Germinal center (tissue), 1 donor: ENCODE measurements at places on chromosomes 4 and X.

DNA sequence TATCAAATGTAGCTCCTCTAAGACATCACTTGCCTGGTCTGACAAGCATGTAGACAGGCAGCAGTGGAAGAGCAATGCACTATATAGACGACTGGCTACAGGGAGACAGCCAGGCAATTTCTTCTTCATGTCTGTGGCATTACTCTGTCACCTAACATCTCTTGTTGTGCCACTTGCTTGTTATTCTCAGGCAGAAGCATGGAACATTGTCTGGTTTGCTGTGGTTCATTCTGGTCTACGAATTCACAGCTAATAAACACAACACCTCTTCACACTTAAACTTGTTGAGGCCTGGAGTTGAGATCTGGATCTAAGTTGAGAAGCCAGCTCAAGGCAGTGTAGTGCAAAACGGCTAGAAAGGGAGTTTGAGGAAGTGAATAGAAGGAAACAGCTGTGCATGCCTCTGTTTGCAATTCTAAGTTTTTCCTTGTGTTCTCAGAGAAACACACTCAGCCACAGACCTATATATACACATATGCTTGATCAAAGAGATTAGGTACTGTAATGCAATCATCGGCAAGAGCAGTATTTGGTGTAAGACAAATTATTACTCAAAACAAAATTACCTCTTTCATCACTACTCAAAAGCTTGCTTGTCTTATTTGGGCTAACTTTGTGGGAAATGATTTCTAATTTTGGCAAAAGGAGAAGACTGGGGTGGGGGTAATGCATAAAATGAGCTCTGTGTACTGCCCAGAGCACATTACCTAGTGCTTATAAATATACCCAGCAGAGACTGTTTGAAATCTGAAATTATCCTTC is 243.8 kb downstream of the PPP3CA start:
- peak; percentile 14 for DNase-seq

DNA sequence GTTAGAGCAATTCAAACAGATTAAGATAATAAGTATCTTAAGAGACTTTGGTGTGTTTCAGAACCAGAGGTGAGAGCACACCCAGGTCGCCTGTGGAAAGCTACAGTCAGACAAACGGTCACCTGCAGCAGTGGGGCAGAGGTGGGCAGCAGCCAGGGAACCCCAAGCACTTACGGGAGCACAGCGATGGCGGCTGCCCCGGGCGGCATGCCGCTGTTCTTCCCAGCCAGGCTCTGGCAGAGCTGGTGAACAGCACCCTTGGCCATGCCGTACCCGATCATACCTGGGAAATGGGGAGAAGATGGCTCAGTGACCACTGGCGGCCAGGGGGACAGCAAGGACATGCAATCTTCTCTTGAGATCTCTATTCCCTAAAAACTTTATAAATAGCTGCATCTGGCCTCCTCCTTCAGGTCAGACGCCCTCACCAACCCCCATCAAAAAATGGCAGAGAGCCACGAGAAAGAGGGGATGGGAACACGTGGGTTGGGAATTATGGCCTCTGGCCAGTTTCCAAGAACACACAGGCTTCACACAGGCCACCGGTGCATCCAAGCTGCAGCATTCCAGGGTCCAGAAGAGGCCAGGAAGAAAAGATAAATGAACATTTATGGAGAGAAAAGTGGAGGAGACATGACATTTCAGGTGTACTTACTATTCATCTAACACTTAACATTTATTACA is 19.7 kb downstream of the QDPR start:
- DNase-seq = no peak

DNA sequence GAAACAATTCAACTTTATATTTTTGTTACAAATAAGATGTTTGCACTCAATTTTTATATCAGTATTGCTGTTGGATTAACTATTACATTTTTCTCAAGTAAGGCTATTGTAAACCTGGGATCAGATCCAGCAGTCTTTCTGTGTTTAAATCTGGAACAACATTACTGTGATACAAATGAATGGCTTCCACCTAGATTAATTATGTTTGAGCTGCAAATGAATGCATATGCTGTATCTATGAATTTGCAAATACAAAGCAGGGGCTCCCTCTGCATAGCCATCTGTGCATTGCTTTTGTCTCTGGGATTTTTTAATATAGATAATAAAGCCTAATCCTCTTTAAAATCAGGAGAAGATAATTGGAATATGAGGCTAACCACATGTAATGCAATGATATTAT is 69.8 kb upstream of the NEIL3 start:
- DNase-seq = no peak

DNA sequence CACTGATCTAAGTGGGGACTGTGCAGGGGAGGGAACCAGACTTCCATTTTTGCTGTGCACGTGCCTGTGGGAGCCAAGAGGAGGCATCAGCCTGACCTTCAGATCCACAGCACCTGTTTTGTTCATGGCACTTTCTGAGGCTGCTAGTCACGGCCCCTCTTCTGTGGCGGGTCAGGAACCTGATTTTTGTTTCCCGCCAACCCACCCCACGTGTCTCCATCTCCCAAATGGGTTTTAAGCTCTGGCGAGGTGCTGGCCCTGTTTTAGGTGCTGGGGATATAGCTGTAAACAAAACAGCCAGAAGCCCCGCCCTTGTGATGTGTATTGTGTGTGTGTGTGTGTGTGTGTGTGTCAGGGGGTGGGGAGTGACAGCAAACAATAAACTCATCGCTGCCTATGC is 60.4 kb upstream of the GRPEL1 start:
- no peak for DNase-seq

- DNase-seq = peak; percentile 42
These were observed 26.7 kb downstream of the HTT-AS start for GRCh38 chr4:3047464-3048286.

GRCh38 chrX:149473966-149474365 is 31.1 kb downstream of the IDS start:
- no peak for DNase-seq

DNA sequence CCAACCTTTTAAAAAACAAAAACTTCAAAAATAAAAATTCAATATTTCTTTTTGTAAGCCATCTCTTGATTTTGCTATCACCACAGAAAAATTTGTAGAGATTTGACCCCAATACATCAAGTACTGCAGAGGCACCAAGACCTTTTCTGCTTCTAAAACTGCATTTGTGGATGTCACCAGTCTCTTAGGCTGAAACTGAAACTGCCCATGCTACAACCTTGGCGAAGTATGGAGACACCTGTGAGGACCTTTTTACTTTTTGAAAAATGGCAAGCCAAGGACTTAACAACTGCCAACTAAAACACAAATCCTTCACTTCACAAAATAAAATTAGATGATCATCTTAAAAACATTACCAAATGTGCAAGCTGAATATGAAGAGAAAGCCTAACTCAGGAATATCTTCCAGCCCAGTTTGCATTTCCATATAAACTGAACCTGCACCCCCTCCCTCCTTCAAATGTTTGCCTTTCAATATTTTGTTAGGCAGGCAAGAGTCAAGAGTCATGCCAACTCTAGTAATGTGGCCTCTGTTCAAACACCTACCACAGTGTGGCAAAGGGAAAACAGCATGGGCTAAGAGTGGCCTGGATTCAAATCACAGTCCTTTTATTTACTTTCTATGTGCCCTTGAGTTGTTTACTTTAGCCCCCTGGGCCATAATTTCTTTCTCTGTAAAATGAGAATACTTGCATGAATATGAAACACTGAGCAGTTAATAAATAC is 389.4 kb downstream of the OPHN1 start:
- DNase-seq = no peak

DNA sequence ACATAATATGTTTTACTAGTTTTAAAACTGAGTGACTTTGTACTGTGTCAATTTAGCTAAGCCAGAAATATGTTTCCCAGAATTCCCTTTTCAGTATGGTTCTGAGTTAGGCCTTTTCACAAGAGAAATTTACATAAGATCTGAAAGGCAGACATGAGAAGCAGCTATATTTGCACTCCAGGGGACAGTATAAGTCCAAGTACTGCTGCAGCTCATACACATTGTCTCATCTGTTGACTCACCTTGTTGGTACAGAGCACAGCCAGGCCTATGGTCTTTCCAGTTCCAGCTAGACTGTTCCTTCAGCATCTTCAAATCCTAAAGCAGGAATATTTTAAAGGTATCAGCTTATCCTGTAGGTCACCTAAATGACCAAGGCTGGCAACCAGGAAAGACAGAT is 53.5 kb downstream of the BMP3 start:
- DNase-seq = no peak

- DNase-seq = no peak
These were observed 122.5 kb downstream of the FHDC1 start for GRCh38 chr4:153058671-153059060.

DNA sequence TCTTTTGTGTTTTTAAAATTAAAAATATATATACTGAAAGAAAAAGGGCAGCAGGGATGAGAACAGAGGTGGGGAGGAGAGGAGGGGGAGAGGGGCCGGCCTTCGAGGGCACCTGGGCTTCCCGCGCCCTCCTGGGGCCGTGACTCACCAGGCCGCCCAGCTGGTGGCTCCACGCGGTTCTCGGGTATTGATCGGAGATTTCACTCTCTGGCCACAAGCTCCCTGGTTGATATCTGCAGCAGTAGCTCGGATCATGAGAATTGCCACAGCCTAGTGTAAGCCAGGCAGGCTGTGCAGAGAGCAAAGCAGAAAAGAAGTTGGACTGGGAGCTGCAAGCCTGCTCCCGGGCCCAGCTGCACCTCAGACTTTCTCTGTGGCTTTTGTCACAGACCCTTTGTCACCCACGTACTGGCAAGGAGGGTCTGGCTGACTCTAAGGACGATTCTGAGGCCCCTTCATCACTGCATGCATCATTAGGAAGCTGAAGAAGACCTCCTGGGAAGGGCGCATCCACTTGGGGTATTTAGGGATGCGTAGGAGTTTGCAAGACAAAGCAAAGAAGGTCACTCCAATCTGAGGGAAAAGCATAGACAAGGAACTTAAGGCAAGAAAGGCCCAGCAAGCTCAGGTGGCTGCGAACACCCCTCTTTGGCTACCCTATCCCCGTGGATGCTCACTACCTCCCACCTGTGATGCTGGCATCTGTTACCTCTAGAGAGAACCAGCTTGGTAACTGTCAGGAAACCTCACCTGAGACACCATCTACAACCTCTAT is 71.7 kb downstream of the CPZ start:
- DNase-seq = no peak

- no peak for DNase-seq
These were observed 623.8 kb downstream of the EPHA5 start for GRCh38 chr4:65046192-65047133.

DNA sequence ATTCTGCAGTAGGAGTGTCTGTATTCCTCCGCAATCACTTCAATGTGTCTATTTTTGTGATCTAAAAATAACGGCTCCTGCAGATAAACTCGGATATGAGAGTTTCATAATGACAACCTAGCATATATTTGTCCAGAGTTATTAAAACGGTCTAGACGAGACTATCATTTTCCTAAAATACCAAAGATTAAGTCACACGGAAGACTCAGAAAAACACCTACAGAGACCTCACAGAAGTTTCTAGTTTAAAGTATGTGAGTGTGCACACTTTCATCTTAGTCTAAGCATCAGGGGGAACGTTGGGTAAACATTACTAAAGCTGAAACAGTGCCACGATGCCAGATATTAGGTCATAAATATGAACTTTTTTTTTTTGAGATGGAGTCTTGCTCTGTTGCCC is 156.9 kb downstream of the AFAP1 start:
- DNase-seq = no peak

DNA sequence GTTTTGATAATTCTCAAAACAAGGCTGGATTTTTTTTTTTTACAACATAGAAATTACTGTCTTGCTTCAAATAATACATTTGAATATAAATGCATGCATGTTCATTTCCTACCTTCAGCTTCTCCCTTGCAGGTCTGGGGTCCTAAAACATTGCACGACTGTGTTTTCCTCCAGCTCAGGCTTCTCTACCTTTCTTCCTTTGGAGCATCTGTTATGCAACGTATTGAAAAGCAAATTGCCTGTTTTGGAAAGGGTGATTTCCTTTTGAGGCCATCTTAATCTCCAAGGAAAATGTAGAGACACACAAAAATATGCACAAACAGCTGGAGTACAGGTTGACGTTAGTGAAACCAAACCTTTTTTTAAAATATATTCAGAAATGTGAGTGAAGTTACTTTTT is 115.6 kb upstream of the TLL1 start:
- no peak for DNase-seq

DNA sequence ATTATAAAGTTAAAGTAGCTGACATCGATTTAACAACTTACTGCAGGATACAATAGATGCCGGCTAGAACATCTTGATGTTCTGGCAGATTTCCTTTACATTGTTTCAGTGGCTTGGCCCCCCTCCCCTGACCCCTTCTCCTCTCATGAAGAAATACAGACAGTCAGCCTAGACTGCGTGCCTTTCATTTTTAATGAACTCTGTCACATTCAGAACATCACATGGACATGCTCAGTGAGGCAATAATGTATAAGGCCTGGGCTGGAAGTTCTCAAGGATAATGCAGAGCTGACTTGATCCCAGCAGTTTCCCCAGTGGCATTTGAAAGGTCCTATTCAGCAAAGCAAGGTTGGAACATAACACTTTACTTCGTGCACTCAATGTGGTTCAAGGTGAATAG is 239.2 kb downstream of the ANK2 start:
- DNase-seq = no peak

GRCh38 chr4:130183096-130183495 is 1087.1 kb downstream of the C4orf33 start:
- DNase-seq = no peak

- no peak for DNase-seq
These were observed 14.9 kb downstream of the DHRSX start for GRCh38 chrX:2485789-2486345.
